Osteocyte (in vitro differentiated cells): ENCODE measurements at places on chromosomes 5 and 9.

DNA sequence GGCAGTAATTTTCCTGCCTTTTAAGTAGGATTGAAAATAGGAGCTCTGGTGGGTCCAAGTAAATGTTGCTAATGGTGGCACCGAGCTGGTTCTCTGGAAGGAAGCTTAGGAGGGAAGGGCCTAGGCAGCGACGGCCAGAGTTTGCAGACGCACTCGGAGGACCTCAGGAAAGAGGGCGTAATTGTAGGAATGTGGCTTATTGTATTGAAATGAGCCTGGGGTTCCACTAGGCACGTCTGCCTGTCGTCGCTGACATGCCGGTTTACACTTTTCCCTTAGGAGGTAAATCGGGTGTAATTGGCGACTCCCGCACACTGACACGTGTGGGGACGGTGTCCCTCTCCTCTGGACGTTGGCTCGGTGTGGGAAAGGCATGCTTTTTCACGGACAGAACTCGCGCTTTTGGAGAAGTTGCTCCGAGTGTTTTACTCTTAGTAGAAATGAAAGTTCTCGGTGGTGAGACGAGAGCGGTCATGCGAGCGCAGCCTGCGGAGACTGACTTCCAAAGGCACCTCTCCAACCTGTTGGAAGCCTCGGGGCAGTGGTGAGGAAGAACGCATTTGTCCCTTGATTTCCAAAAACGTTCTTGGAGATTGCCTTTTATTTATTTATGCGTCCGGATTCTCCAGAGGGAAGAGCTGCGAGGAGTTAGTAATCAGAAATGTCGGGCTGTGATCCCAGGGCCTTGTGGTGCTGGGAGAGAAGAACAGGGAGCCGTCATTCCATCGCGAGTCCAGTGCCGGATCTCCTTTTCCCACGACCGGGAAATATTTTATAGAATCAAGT, 1.3 kb downstream of the NR4A3 start:
- no peak for DNase-seq

DNA sequence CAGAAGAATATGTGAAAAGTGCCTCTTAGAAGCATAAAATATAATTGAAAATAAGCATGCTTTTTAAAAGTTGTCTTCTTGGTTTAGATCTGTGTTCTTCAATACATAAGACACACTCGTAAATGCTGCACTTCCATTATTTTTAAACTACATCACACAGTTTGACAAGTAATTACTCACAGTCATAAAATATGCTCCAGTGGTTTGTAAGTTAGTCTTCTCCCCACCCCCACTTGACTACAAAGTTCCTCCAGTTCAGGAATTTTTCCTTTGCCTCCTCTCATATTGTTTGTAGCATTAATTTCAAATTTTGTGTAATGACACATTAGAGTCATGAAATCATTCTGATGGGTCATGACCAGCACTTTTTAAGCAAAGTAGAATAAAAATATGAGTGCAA, 60.3 kb upstream of the PTGER4 start:
- DNase-seq, result no peak

- DNase-seq, result no peak
Observed at GRCh38 chr5:39757131-39757530, 332.4 kb upstream of the DAB2 start.

GRCh38 chr5:95533106-95533505, 21.7 kb downstream of the SKIC3 start:
- no peak for DNase-seq

DNA sequence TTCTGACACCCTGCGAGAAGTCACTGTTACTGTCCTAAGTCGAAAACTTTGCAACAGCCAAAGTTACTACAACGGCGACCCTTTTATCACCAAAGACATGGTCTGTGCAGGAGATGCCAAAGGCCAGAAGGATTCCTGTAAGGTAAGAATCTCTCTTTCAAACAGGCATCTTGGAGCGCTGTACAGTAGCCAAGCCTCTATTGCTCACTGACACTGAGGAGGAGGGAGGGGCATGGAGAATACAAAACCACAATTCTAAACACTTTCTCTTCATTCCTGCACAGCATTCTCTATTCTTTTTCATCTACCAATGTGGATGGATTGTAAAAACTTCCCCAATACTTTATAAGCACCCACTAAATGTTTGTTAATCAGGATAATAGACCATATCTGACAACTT, 7.4 kb downstream of the GZMK start:
- no peak for DNase-seq

DNA sequence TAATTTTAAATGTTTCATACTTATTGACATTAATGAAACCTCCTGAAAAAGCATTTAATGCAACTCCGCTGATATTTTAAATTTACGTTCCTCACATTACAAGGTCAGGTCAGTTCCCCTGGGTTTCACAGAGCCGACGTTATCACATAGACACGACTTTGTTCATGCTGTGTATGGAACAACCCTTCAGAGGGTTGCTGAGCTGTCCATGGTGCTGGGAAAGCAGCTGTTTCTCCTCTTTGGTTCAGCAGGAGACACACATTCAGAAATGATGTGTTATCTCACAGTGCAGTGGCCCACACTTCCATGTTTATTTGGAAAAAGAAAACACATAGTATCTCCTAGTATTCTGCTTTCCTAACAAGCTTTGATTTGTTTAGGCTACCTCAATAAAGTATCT, 53.5 kb downstream of the PPP2R2B start:
- DNase-seq, result no peak

- DNase-seq, result no peak
Observed at GRCh38 chr5:55988979-55989638, 5.7 kb downstream of the IL6ST start.
